ENCODE measurements at places on chromosomes 6 and 20.

DNA sequence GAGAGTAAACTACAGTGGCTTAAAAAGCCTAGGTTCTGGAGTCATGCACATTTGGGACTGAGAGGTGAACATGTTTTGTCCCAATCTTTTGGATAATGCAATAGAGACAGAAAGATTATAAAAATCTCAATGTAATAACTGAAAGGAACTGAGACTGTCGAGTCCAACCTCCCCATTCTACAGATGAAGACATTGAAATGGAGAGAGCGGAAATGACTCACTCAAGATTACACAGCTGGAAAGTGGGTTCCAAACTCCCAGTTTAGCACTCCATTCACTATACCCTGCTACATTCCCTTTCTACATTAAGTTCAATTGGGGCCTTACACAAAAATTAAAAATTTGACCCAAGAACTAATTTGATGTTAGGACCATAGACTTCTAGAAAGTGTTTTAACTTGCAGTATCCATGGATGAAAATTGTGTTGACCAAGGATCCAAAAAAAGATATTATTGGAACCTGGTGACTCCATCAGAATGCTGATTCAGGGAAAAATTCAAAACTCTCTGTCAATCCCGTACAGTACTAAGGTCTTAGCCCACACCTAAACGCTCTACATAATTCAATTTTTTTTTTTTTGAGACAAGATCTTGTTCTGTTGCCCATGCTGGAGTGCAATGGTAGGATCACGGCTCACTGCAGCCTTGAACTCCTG lies 1.5 kb upstream of the ILRUN start:
- DNase-seq: no peak

- DNase-seq: no peak
These were observed 329.5 kb downstream of the TPBG start for GRCh38 chr6:82693094-82693493.

DNA sequence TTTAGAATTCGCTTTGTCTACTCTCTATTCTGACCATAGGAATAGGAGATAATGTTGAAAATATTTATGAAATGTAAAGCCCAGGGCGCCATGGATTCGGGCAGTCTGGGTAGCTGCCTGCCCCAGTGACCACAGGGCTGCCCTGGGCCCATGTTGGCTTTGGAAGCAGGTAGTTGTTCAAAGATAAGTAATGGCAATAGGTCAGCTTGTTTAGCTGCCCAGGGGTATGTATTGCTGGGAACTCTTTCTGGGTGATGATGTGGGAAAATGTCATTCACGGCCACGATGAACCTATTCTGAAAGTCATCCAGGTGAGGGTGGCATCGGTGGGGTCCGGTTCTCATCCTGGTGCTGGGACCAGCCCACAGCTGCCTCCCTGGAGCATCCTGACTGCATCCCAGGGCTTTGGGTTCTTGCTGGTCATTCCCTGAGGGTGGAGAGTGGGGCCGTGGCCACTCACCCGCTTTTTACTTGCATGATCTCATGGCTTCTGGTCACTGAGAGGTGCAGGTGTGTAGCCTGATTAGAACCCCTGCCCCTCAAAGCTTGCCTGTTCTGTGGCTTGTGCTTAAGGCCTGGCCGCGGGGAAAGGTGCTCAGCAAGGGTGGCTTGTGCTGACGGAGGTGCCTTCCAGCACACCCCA lies 102.8 kb downstream of the ERMARD start:
- DNase-seq: no peak

GRCh38 chr20:61738601-61739069 lies 327.0 kb downstream of the TAF4 start:
- no peak for DNase-seq

GRCh38 chr6:49225471-49225870 lies 237.6 kb downstream of the MMUT start:
- DNase-seq: no peak

GRCh38 chr6:168708526-168708925 lies 267.5 kb downstream of the SMOC2 start:
- no peak for DNase-seq

DNA sequence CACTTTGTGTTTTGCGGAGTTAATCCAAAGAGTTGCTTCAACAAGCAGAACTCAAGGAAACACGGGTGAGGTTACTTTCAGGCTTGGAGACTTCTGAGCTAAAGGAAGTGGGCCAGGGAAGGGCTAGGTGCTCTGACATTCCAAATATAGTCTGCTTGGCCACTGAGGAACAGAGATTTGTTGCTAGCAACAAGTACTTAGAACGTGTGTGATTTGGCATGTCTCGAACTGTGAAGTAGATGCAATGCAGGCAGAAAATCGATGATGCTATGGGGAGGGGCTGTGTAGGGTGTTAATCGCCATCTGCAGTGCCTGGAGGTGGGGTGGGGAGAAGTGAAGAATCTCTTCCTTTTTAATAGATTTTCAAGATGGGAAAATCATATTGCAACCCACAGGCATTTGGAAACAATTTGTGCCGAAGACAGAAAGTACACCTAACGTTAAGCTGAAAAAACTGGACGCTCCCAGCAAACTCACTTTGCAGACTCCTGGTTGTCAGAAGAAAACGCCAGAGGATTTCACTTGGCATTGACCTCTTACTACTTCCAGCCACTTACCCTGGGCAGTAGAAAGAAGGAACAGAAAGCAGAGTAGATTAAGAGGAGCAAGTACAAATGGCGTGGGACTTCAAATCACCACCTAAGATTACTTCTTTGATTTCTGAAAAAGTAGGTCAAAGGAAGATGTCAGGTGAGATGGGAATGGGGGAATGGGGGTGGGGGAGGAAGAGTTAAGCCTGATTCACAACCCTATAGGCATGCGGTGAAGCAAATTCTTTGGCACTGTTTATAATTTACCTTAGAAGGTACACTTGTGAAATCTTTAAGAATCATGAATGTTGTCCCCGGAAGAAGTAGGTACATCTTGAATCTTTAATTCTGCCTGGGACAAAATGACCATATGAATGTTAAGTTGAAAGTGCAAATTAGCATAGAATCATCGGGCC lies 314.1 kb downstream of the CD83 start:
- no peak for DNase-seq

- no peak for DNase-seq
These were observed 148.5 kb downstream of the PHACTR3 start for GRCh38 chr20:59752704-59753460.

GRCh38 chr20:32158943-32159660 lies 48.4 kb downstream of the PLAGL2 start:
- no peak for DNase-seq

DNA sequence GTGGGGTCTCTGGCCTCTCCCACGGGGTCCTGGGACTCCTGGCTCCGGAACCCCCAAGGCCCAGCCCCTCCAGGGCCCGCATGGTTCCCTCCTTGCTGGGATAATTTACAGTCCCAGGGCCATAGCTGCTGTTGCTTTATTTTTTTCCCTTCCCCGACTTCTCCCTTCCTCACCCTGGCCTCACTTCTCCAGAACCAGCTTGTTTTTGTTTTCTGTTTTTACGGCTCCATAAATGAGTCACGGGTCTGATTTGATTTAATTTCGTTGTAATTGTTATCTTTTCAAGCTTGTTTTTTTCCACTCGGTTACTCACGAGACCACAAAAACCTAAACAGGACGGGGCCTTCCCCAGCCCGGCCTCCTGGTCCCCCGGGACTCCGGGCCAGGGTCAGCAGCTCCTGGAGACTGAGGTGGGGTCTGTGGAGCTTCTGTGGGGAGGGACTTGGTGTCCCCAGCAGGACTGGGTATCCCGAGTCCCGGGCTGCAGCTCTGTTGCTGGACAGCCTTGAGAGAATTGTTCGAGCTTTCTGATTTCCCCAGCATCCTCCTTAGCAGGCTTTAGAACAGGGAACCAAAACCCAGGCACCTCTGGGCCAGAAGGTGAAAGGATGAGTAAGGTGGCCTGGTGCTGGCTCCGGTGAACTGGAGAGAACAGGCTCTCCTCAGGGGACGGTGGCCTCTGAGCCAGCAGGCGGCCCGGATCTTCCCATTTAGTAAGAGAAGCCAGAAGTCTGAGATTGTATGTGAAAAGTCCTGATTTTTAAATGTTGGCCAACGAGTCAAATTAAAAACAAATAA lies 94.9 kb downstream of the CEBPB start:
- DNase-seq: no peak

- DNase-seq: no peak
These were observed 142.5 kb upstream of the SPACA1 start for GRCh38 chr6:87905101-87905641.

GRCh38 chr6:126040826-126041225 lies 54.5 kb downstream of the TRMT11 start:
- DNase-seq: no peak

- DNase-seq: no peak
These were observed 40.0 kb upstream of the KCNK16 start for GRCh38 chr6:39362487-39362865.

DNA sequence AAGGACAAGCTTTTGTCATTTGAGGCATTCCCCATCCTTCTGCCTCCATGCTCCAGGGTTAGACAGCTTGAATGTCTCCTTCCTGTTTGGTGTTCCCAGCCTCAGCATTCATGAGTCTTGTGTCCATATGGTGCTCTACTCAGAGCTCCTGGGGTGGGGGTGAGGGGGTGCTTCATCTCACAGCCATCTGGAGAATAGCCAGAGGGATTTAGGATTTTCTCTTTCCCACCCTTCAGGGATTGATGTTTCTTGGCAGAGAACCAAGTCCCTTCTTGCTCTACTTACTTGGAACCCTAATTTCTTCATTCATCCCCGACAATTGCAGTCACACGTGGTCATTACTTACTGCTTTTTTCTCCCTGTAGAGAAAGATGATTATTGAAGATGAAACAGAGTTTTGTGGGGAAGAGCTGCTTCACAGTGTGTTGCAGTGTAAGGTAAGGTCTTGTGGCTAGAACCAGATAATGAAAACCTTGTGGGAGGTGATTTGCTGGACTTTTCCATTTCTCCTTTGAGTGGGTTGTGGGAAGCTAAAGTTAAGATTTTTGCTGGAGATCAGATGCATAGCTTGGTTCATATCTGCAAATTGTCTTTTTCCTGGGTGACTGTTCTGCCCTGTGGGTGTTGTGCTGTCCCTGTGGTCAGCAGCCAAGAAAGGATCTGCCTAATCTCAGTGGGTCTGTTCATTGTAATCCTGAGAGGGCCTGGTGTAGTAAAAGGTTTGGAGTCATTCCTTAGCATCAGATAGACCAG lies 18.6 kb downstream of the CMTR1 start:
- no peak for DNase-seq

GRCh38 chr20:24465159-24465558 lies 4.3 kb upstream of the SYNDIG1 start:
- DNase-seq: no peak

GRCh38 chr6:141562186-141562811 lies 570.4 kb upstream of the GJE1 start:
- no peak for DNase-seq

- DNase-seq: no peak
These were observed 157.6 kb downstream of the MYLK4 start for GRCh38 chr6:2593167-2593566.

GRCh38 chr6:31423550-31423949 lies 20.2 kb downstream of the MICA start:
- DNase-seq: no peak

- no peak for DNase-seq
These were observed 151.3 kb upstream of the QKI start for GRCh38 chr6:163263196-163263595.

GRCh38 chr20:24045621-24046318 lies 57.2 kb upstream of the GGTLC1 start:
- DNase-seq: no peak

DNA sequence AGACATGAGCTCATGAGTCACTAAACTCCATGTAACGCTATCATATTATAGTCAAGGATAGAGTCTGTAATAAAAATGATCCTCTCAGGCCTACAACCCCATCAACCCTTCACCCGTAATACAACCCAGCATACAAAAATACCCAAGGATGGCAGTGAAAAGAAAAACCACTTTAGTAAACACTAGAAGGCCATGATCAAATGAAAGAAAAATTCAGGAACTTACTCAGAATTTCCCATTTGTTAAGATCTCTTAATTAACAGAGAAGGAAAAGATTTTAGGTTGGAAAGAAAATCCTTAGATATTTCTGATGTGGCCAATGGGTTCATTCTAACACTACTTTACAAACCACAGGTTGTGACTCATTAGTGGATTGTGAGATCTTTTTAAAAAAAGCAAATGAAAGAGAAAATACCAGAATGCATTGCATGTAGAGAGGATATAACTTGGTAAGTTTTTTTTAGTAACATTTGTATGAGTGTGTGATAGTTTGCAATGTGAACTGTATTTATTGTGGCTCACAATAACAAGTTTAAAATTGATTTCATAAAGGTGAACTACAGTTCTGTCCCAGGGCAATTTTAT lies 8.0 kb upstream of the UBE2J1 start:
- DNase-seq: no peak

DNA sequence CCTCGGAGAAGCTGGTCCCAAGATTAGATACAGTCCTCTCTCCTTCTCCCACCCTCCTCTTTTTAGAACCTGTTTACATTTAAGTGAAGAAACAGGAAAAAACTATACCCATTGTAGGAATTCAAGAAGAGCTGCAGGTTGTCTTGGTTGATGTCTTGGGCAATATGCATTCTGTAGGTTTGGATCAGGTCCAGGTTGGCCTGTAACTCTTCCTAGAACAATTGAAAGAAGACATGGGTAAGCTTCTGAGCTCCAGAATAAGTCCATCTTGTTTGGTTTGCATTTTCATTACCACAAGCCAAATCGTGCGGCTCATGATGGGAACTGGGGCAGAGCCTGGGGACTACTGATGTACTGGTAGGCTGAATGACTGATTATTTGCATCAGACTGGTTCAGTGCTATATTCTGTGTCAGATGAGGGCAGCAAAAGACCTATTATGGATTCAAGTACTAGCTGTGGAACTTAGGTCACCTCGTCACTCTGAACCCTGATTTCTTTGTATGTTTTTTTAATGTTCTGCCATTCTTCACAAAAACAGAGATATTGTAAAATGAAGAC lies 20.3 kb upstream of the SLA2 start:
- DNase-seq: no peak

- DNase-seq: no peak
These were observed 167.9 kb upstream of the TAB2 start for GRCh38 chr6:149149653-149150052.

GRCh38 chr6:33638556-33638955 lies 17.4 kb downstream of the ITPR3 start:
- no peak for DNase-seq

- no peak for DNase-seq
These were observed 15.0 kb upstream of the ETV7 start for GRCh38 chr6:36402481-36402880.
